Stimulated activated CD8-positive, alpha-beta memory T cell treated with anti-CD3 and anti-CD28 coated beads, Interleukin-4, amount 100 ng/mL, for 4 hours (primary cell): ENCODE measurements at places on chromosomes 5 and 9.

- no peak for DNase-seq
These were observed 33.4 kb upstream of the PTGER4 start for GRCh38 chr5:40646266-40646665.

GRCh38 chr9:128088253-128088945 is 20.4 kb downstream of the SLC25A25 start:
- DNase-seq = no peak

- no peak for DNase-seq
These were observed 174.1 kb downstream of the PRELID2 start for GRCh38 chr5:145660897-145661640.

DNA sequence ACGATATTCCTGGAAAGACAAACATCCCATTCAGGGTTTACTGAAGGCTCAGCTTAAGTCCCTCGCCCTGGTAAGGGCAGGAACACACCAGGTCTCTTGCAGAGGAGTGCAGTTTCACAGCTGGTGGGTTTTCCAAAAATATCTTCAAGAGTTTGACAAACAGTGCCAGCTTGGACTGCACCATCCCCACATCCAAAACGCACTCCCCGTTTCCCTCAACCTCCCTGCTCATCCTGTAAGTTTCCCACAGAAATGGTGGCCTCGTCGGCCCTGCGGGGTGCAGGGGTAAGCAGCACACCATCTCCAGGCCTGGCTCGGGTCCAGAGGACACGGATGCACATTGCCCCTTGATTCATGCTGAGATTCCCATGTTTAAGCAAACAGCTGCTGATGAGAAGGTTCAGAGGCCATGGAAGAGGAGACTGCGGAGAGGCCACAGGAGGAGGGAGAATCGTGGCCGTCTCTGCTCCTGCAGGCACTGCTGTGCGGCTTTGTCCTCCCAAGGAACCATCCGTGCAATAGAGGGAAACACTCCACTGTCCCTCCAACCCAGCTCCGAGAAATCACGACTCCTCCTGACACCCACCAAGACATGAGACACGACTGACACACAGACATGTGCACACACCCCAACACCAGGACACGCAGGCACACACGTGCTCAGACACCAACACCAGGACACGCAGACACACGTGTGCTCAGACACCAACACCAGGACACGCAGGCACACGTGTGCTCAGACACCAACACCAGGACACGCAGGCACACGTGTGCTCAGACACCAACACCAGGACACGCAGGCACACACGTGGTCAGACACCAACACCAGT is 24.0 kb upstream of the SLC12A7 start:
- DNase-seq = no peak

GRCh38 chr9:21994556-21995005 is at the start of gene CDKN2B-AS1:
TSS of gene CDKN2B-AS1 (plus strand) at chr9:21994791.
- no peak for DNase-seq

DNA sequence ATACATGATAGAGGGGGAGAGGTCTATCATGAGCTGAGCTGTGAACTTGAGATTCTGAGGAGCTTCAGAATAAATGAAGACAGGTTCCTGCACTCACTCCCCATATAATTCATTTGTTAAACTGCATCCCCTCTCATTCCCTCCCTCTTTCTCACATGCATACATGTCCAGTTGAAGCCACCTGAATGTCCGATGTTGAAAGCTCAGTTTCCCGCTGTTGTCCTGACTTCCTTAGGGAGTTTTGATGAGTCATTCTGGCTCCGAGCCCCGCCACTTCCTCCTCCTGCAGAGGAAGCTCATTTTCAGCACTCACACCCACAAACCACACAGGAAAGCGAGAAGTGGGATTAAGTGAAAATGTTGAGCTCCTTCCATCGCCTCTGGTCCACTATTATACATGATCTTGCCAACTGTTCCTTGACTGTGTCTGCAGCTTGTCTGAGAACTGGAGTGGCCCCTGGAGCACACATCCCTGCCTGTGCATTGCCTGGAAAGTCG is 121.2 kb downstream of the CEMIP2 start:
- no peak for DNase-seq

GRCh38 chr5:24862117-24862516 is 217.3 kb upstream of the CDH10 start:
- no peak for DNase-seq

DNA sequence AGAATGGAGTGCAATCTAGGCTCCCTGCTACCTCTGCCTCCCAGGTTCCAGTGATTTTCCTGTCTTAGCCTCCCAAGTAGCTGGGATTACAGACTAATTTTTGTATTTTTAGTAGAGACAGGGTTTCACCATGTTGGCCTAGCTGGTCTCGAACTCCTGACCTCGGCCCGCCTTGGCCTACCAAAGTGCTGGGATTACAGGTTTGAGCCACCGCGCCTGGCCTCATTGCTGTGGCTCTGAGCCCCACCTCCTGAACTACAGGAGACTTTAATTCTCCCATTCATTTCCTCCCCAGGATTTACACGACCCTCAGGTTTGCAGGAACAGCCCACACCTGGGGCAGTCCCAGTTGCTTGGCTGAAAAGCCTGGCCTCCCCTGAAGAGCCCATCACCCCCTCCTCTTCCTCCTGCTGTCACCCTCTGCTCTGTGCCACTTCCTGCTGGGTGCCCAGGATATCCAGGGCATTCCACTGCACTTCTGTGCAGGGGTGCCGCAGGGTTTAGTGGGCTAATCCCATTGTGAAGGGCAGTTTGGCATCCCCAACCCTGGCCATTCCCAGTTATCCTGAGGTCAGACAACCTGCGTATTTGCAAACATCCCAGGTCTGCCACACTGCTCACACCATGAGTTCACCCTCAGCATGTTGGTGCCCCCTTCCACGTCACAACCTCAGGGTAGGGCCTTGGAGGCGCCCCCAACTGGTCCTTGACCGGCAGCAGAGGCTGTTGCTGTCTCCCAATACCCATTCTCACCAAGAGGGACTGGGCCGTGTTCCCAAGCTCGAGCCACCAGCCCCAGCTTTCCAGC is 265.0 kb upstream of the IRX4 start:
- DNase-seq = no peak

- DNase-seq = no peak
These were observed 48.6 kb downstream of the UGCG start for GRCh38 chr9:111945216-111945615.

DNA sequence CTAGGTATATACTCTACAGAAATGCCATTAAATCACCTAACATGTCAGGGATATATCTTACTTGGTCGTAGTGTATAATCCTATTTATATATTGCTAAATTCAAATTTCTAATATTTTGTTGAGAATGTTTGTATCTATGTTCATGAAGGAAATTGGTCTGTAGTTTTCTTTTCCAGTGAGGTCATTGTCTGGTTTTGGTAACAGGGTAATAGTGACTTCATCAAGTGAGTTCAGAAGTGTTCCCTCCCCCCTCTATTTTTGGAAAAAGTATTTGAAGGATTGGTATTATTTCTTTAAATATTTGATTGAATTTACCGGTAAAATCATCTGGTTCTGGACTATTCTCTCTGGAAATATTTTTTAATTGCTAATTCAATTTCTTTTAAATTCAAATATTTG is 23.5 kb upstream of the EBF1 start:
- no peak for DNase-seq

- no peak for DNase-seq
These were observed 116.0 kb downstream of the KCNIP1 start for GRCh38 chr5:170619869-170620268.
